ENCODE measurements at places on chromosomes 1 and 21.

DNA sequence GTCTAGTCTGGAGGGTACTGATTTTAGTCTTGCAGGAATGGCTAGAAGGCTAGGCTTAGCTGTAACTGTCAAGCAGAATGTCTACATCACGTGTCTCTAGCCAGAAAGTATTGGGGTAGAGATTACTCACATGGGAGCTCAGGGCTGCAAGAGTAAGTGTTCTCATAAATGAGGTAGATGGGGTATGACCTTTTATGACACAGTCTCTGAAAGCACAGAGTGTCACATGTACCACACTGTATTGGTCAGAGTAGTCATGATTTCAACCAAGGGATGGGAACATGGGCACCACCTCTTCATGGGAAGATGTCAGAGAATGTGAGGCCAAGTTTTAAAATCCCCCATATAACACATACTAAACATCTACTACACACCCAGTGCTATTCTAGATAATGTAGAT, 2.9 kb downstream of the FYB2 start:
- DNase-seq = no peak

- DNase-seq = no peak
Measured at GRCh38 chr1:87794788-87795614, 466.3 kb downstream of the LMO4 start.

GRCh38 chr1:34365295-34365694, 188.6 kb downstream of the C1orf94 start:
- no peak for DNase-seq

DNA sequence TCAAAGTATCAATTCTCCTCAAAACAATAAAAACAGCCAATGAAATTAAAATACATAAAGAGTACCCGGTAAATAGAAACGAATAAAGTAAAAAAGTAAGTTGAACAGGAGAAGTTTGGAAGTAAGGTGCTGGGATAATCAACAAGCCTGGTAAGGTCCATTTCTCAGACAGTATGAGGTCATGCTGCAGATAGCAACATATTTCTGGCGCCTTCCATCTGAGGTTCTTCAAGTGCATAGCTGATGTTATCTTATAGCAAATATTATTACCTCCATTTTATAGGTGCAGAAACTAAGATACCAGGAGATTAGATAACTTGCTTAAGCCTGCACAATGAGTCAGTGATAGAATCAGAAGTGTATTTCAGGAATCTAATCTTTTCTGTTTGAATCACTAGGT, 23.7 kb upstream of the CEP350 start:
- DNase-seq = no peak

- no peak for DNase-seq
Measured at GRCh38 chr1:89762386-89762778, 58.5 kb upstream of the LRRC8D start.

GRCh38 chr1:102032534-102032933, 35.8 kb upstream of the OLFM3 start:
- no peak for DNase-seq

DNA sequence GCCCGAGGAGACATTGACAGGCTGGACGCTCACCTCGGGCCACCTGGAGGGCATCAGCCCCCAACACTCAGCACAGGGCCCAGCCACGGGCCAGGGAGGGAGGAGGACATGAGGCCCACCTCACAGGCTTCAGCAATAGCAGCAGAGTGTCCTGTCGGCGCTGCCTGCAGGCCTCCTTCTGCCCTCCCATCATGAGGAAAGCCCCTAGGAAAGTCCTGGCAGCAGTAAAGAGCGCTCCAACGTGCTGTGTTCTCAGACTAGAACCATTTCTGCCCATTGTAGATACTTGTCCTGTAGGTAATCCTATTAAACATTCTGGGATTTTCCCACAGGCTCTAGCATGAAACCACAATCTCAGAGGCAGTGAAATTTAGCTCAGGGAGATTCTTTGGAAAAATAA, 62.0 kb upstream of the GALNT2 start:
- DNase-seq = no peak

DNA sequence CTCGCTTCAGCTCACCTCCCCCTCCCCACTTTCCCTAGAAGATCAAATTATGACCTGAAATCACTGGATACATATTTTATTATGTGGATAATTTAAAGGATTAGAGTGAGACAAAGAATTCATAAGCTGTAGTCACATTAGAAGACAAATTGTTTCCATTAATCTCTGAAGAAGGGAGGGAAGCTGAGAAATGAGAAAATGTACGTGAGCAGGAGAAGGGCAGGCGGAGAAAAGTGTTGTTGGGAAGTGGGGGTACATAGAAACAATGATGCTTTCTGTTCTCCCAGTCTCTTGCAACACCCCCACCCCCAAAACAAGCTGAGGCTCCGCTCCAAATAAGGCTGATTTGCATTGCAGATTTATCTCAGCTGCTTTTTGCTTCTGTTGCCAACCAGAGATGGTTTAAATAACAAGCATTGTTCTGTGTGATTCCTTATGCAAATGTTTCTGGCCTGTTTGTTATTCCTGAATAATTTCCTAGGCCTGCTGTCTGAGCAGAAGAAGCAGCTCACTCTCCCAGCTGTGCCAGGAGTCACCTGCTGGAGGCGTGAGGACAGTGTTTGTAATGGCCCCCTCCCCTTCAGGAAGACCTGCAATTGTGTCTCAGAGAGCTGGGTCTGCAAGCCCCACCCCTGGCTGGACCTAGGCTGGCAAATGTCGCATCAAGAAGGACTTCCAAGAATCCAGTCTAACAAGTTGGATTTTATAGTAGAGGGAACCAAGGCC, 121.8 kb upstream of the TNR start:
- no peak for DNase-seq

DNA sequence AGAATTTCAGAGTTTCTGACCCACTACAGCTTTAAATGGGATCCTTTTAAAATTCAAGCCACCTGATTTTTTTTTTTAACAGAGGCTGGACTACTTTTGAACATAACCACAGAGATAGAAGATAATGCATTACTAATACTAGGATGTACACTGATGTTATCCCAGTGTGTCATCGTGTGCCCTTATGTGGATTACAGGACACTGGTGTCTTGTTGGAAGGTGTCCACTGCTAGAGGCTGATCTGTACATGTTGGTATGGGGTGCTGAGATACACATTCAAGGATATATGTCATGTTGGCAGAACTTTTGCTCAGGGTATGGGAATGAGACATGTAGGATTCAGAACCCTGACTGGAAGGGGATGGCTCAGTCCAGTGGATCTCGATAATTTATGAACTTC, 56.3 kb downstream of the INAVA start:
- DNase-seq = no peak

Measured in natural killer cell treated with Interleukin-12 subunit alpha and Interleukin-12 subunit beta and Interleukin-15 and Interleukin-18, amount 100 ng/mL, for 72 hours (primary cell).